ENCODE measurements at places on chromosomes 2 and 18.

- no peak for DNase-seq
Measured at GRCh38 chr2:108630567-108631405, 88.5 kb upstream of the RANBP2 start.

- no peak for DNase-seq
Measured at GRCh38 chr18:77234504-77235365, 14.9 kb upstream of the GALR1 start.

DNA sequence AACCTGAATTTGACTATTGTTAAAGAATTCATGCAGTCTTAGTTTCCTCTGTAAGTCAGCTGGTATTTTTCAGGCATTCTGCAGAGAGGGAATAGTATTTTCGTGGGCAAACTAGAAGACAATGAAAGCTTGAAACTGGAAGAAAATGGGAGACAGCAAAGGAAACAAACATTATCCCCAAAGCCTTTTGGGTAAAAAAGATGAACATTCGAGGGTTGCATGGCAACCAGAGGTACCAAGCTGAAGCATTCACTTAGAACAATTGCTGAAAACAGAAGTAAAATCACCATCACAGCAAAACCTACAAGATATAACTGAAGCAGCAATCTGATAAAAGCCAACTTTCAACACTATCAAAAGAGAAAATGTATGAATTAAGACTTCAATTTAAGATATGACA, 233.7 kb downstream of the SCG2 start:
- DNase-seq, result no peak

GRCh38 chr2:149739171-149739882, 151.8 kb upstream of the MMADHC start:
- no peak for DNase-seq

GRCh38 chr2:56130463-56131070, 53.2 kb upstream of the CCDC85A start:
- no peak for DNase-seq

- no peak for DNase-seq
Measured at GRCh38 chr2:233072838-233073237, 12.7 kb downstream of the INPP5D start.

GRCh38 chr18:62080172-62080900, 106.5 kb downstream of the PIGN start:
- no peak for DNase-seq

DNA sequence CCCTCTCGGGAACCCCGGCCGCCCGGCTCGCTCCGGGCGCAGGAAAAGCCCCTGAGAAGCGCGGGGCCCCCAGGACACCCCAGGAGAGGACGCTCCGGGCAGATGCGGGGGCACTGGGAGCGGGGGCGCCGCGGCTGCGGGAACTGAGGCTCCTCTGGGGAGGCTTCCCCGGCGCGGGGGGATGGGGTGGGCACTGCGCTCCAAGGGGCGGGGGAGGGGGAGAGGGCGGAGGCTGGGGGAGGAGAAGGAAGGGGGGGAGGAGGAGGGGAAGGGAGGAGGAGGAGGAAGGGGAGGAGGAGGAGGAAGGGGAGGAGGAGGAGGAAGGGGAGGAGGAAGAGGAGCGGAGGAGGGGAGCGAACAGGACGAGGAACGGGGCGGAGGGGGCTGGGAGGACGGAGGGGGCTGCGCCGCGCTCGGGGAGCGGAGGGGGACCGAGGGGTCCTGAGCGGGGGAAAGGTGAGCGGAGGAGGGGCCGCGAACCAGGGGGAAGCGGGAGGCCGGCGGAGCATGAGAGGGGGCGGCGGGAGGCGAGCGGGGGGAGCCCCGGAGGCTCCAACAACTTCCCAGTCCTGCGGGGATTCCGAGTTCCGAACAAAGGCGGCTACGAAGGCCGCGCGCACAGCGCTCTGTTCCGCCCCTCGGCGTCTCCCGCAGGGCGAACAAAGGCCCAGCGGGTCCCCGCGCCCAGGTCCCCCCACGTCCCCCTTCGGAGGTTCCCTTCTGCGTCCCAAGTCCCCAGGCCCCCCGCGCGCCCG, 742 bp downstream of the PXDN start:
- DNase-seq, result no peak

DNA sequence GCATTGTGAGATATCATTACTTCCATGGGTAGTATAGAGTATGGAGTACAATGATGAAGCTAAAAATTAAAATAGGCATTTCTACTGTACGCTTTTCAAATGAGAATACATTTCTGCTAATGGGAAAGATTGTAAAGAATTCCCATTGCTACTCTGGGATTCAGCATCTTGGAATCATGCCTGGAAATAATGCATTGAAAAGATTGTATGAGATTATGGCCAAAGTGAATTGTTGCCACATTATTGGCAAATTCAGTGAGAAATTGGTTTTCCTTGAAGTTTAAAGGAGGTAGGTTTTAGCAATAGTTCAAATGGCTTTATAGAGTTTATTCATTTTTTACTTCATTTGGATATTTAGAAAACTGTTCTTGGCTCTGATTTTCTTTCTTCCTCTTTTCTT, 157.9 kb downstream of the GULP1 start:
- DNase-seq, result no peak

- DNase-seq, result no peak
Measured at GRCh38 chr18:76476665-76477561, 18.1 kb downstream of the ZNF516 start.

- DNase-seq, result no peak
Measured at GRCh38 chr2:62596061-62596921, 90.3 kb upstream of the TMEM17 start.

DNA sequence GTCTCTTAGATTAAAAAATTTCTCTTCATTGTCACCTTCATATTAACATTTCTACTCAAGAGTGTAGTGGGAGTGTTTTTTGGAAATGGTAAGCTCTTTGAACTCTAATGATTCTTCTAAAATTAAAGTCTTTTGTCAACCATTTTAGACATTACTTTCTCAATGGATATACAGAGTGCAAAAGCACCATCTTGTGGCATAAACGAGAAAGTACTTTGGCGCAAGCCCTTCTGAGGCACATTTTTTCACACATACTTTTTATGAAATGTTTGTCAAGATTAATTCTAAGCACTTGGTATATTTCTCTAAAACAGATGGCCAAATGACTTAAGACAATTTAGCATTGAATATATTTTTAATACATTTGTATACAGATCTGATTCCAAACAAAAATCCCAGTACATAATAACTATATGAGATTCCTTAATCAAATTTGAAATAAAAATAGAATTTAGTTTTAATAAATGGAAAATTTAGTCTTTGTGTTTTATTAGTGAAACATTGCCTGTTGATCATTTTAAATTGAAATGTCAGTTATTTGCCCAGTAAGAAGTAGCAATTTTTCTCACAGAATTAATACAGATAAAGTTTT, 63.3 kb upstream of the GALNT5 start:
- peak; percentile 40 for DNase-seq

GRCh38 chr2:143776526-143777297, 647.5 kb downstream of the ARHGAP15 start:
- no peak for DNase-seq

DNA sequence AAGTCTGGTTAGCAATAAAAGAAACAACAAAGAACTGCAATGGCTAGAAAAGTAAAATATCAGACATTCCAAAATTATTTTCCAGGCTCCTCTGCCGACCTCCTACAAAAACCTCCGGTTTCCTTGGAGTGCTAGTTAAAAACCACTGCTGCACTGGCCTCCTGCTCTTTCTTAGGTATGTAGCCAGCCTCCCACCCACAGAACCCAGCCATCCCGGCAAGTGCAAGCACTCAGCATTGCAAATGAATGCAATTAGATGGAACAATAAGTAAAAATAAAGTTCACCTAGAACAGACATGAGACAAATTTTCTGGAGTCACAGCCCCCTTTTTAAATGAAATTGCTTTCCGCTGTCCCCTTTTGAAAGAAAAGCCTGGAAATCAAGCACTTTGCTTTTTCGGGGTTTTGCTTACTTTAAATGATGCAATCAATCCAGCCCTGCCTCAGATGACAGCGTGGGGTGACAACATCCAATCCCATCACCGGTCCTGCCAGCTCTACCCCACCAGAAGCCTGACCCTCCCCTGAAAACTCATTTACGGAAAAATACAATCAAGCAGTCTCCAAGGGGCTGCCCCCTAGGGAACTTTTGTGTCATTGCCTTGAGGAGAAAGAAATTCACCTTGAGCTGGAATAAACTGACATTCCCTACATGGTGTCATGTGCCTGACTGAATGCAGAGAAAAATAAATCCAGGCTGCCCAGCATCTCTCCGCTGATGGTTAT, 199.8 kb downstream of the EPHA4 start:
- DNase-seq, result no peak

- DNase-seq, result no peak
Measured at GRCh38 chr18:58758046-58758445, 86.8 kb downstream of the MALT1 start.

GRCh38 chr2:7983912-7984311, 697.9 kb upstream of the ID2 start:
- no peak for DNase-seq

- no peak for DNase-seq
Measured at GRCh38 chr2:101521487-101521886, 46.6 kb upstream of the RFX8 start.

GRCh38 chr2:97770445-97770844, 57.1 kb downstream of the ZAP70 start:
- DNase-seq, result no peak

- DNase-seq, result no peak
Measured at GRCh38 chr2:16774980-16775898, 109.6 kb upstream of the CYRIA start.

DNA sequence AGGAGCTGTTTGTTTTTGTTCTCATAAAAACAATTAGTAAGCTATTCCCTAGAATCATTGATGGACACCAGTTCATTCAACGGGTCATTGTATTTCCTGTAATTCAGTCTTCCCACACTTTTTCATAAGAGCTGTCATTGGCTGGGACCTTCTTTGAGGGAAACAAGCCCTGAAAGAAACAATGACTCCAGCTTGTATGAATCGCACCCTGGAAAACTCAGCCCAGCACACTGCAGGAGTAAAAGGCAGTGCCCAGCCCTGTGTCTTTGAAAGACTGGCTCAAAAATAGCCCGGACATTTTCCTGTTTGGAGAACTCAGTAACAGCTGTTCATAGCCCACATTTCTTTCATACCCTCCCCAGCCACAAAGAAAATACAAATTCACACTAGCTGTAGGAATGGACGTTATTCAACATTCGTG, 81.5 kb downstream of the NCKAP5 start:
- no peak for DNase-seq

- no peak for DNase-seq
Measured at GRCh38 chr2:140177086-140177485, 1396.9 kb upstream of the NXPH2 start.

- DNase-seq, result no peak
Measured at GRCh38 chr2:64646007-64646880, 7.5 kb downstream of the SERTAD2 start.

GRCh38 chr2:33491441-33492084, 15.1 kb downstream of the RASGRP3 start:
- DNase-seq, result no peak

DNA sequence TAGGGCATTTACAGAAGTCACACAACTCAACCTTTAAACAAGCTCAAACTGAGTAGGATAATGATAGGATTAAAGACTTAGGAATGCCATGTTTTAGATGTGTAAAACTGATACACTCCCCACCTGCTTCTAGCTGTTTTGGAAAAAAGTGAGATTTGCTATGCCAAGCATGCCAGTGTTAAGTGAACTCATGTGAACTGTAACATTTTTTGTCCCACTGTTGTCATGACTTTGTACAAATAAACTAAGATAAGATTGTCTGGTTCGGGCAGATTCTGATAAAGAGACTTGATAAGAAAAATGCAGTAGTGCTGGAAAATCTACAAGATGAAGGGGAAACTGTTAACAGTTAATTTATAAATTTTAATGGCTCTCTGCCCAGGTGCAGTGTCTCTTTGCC, 66.5 kb downstream of the GLS start:
- no peak for DNase-seq

DNA sequence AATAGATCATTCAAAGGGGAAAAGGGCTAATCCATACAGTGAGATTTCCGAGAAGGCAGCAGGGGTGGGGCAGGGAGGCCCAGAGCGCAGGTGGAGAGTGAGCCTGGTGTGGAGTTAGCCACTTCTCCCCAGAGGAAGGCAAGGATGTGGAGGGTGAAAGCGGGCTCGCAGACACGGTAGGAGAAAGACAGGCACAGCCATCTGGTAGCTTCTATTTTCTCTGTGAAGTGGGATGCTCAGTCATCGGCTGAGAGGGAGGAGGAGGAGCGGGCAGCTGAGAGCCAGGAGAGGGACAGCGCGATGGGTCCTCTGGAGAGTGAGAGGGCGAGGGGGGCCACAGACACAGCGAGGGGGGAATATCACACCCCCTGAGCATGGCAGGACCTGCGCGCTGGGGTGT, 153.3 kb upstream of the NDUFV2 start:
- DNase-seq, result peak; percentile 29

GRCh38 chr2:105738658-105739241, 6.0 kb upstream of the NCK2 start:
- DNase-seq, result no peak

DNA sequence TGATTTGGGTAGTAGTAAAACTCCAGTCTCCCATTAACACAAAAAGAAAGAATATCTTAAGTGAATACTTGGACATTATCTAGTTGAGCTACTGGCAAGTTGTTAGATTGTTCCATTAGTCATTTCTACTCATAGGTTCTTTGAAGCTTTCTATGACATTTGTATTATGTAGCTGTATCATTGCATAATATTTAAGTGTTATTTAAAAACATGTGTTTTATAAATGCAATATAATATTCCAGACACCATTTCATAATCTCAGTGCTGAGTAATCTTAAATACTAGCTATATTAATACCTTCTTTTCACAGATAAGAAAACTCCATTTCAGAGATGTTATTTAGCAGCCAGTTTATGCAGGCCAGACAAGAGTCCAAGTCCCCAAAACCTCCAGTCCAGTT, 271.9 kb downstream of the NCKAP5 start:
- no peak for DNase-seq

- DNase-seq, result no peak
Measured at GRCh38 chr18:49444581-49444980, 15.9 kb downstream of the DYM start.

DNA sequence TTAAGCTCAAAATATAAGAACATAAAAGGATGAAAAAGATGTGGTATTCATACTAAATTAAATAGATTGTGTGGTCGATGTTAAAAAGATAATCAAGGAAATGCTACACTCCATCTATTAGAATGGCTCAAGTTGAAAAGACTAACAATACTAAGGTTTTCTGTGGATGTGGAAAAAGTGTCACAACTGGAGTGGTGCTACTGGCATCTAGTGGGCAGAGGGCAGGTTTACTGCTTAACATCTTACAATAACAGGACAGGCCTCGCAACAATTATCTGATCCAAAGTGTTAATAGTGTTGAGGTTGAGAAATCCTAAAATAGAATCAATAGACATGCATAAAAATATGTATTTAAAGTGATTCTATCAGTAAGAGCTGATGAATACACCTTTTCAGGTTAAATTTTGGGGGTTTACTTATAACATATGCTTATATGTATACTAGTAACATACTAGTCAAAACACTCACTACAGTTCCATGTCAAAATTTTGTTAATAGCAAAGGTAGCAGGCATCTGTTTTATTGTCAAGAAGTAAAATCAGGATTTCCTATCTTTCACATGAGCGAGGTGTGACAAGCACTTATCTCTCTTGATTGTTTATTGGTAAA, 91.5 kb upstream of the TMEFF2 start:
- peak; percentile 11 for DNase-seq

GRCh38 chr2:207161247-207162123, 4.3 kb downstream of the KLF7 start:
- peak; percentile 33 for DNase-seq

Data from NCI-H446 treated with DMSO at 0.1 percent for 48 hours (cell line).